ENCODE measurements at places on chromosomes 2 and 18. TPM values are rescaled to one million over a fixed set of nuclear protein-coding genes. Genes with fewer than 3 reads are reported as not detected.

The MEMO1 gene
- 40.4 TPM for total RNA-seq

The TTR gene
- total RNA-seq: not detected

The SIGLEC15 gene
- 1.8 TPM for total RNA-seq

The SATB2 gene
- total RNA-seq: 11.7 TPM

The CXCR2 gene
- not detected for total RNA-seq

The IMPACT gene
- total RNA-seq: 26.0 TPM

The STON1 gene
- total RNA-seq: 24.5 TPM

The SMARCAL1 gene
- 22.2 TPM for total RNA-seq

The TMEM200C gene
- total RNA-seq: 0.13 TPM

The SERPINB5 gene
- not detected for total RNA-seq

The LIPG gene
- total RNA-seq: 5.5 TPM

The AQP12A gene
- not detected for total RNA-seq

The CKAP2L gene
- 1.3 TPM for total RNA-seq

The MREG gene
- 2.8 TPM for total RNA-seq

The CHRND gene
- not detected for total RNA-seq

The CENPA gene
- total RNA-seq: 2.7 TPM

The UGT1A8 gene
- total RNA-seq: not detected

The IL36B gene
- not detected for total RNA-seq

The CDH20 gene
- total RNA-seq: 0.13 TPM

The WIPF1 gene
- 16.9 TPM for total RNA-seq

Data from smooth muscle cell of the pulmonary artery (primary cell).